ENCODE measurements at places on chromosomes 1 and 21.

DNA sequence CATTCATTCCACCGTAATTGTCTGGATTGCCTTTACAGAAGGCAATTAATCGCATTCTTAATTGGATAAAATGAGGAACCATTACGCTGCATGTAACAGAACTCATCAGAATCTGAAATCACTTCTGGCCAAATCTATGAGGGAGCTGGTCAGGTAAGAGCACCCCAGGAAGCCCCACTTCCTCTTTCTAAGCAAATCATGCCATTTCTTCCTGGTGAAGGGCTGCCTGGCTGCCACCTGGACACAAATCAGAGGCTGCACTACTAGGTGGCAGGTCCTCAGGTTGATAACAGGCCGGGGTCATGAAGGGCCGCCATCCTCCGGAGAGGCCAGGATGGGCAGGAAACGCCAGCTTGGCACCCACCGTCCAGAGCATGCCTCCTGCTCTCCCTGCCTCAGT, 73.7 kb downstream of the CAPZB start:
- DNase-seq: no peak

- no peak for DNase-seq
Observed at GRCh38 chr1:89904219-89904980, 83.6 kb downstream of the LRRC8D start.

- no peak for DNase-seq
Observed at GRCh38 chr1:244329591-244330317, 122.0 kb downstream of the ADSS2 start.

DNA sequence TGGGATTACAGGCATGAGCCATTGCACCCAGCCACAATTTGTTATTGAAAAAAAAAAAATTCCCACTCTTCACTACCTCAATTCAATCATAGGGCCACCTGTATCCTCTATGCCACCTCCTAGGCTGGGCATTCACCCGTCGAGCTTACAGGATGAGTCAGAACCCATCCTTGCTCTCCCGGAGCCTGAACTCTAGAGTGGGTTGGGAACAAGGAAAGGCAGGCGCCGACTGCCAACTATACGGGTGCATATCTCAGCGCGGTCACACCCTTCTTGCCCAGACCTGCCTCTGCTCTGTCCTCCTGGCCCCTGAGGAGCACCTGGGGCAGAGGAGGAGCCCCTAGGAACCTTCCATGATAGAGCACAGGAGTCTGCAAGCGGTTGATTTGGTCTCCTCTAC, 21.4 kb upstream of the LBR start:
- DNase-seq: no peak

- DNase-seq: no peak
Observed at GRCh38 chr1:113540335-113540734, 150.0 kb downstream of the MAGI3 start.

- no peak for DNase-seq
Observed at GRCh38 chr1:172163498-172164215, 256.8 kb upstream of the C1orf105 start.

DNA sequence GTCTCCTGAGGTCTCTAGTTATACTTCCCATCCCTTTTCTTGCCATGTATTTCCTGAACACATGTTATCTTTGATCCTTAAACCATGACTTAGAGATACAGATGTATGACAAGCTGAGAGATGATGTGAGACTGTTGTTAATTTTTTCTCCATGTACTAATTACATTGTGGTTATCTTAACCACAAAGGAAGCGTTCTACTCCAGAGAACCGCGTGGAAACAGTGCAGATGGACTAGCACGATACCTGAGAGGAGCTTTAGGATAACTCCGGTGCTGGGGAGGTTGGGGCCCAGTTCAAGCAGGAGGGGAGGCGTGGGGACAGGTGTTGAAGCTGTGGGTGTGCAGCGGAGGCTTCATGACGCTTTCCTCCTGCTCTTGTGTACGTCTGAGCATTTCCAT, 17.5 kb downstream of the PDE9A start:
- no peak for DNase-seq

- peak; percentile 93 for DNase-seq
Observed at GRCh38 chr1:151547119-151547899, 7.2 kb downstream of the TUFT1 start.
